ENCODE measurements at places on chromosomes 12 and 14. TPM values are rescaled to one million over a fixed set of nuclear protein-coding genes. Genes with fewer than 3 reads are reported as not detected.
A peak's percentile ranks its signal among the peaks of the same experiment; 100 is the strongest.

The SLC8A3 gene
- 0.93 TPM for total RNA-seq

The AQP2 gene
- total RNA-seq = not detected

- H3K4me3 ChIP-seq = no peak overlapping the region
- no peak for DNase-seq
- H3K27ac ChIP-seq = no peak overlapping the region
- no peaks in the 10 kb centered on the region for H3K36me3 ChIP-seq
- no peaks in the 10 kb centered on the region for H3K27me3 ChIP-seq
Measured at GRCh38 chr12:72610854-72611358, 338.7 kb downstream of the TRHDE start.

DNA sequence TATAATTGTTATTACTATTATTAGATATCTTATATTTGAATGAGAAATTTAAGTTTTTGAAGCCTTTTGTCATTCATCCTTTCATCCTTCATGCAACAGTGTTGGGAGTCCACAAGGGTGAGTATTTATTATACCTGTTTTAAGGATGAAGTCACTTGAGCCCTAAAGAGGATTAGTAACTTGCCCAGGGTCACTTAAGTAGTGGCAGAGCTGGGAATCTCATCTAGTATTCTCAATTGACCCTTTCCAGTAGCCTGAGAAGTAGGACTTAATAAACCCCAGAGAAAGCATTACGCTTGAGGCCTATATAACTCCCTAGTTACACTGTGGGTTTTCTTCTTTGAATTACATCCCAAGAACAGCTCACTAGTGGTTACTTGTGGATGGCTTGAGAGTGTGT, 119.8 kb downstream of the SRGAP1 start:
- DNase-seq = no peak
- H3K27ac ChIP-seq = no peak overlapping the region
- no peak overlapping the region for H3K4me3 ChIP-seq

The NELL2 gene
- total RNA-seq = 66.0 TPM

The OVCH1 gene
- not detected for total RNA-seq

DNA sequence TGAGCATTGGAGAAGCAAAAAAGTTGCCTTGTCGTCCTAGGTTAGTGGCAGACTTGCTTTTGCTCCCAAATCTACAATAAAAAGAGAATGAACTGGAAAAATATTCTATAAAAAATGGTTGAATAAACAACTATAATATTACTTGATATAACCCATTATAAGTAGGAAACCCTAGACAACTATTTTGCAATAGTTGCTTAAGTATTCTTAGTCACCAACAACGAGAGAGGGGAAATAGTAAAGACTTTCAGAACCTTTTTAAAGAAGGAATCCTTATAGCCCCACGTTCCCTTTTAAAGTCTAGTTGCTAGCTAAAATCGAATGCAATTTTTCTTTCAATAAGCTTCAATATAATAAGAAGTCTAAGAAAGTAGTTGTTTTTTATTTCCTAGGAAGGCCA, 17.5 kb downstream of the AQP6 start:
- peaks cover 9% of the 10 kb centered on the region for H3K4me1 ChIP-seq
- no peaks in the 10 kb centered on the region for H3K27me3 ChIP-seq
- H3K27ac ChIP-seq = no peak overlapping the region
- H3K4me3 ChIP-seq = no peak overlapping the region
- DNase-seq = no peak

- peak overlapping the region; percentile 90 for H3K27ac ChIP-seq
- peak; percentile 3 for DNase-seq
- peaks cover 13% of the 10 kb centered on the region for H3K36me3 ChIP-seq
- no peaks in the 10 kb centered on the region for H3K27me3 ChIP-seq
- peak overlapping the region; percentile 77 for H3K4me3 ChIP-seq
Measured at GRCh38 chr12:91562476-91562875, 379.9 kb upstream of the DCN start.

DNA sequence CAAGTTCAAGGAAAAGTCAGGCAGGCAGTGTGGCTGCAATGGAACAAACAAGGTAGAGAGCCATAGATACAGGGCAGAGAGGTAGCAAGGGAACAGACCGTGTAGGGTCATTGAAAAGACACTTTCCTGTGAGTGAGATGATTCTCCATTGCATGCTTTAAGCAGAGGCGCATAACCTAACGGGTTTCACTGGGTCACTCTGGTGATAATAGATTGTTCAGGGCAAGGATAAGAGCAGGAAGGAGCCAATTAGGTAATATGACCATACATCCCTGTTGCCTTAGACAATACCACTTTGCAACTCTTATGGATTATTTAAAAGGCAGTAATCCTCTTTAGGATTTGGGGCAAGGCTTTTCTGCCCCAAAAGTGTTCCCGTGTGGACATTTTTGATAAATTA, 214.1 kb downstream of the PTPRO start:
- peaks cover 3% of the 10 kb centered on the region for H3K36me3 ChIP-seq
- H3K4me3 ChIP-seq = no peak overlapping the region
- peaks cover 17% of the 10 kb centered on the region for H3K4me1 ChIP-seq
- H3K27ac ChIP-seq = no peak overlapping the region

The RNASE1 gene
- not detected for total RNA-seq

The CD27 gene
- total RNA-seq = 90.5 TPM

The ZNF385A gene
- 2.8 TPM for total RNA-seq

The HPD gene
- not detected for total RNA-seq

The YLPM1 gene
- 62.6 TPM for total RNA-seq

- H3K4me1 ChIP-seq = peaks cover 50% of the 10 kb centered on the region
- peaks cover 87% of the 10 kb centered on the region for H3K27me3 ChIP-seq
- peak overlapping the region; percentile 84 for H3K4me3 ChIP-seq
- DNase-seq = peak; percentile 44
Measured at GRCh38 chr12:48980953-48981756, 3.0 kb downstream of the WNT1 start.

- H3K27ac ChIP-seq = no peak overlapping the region
- H3K27me3 ChIP-seq = peaks cover 26% of the 10 kb centered on the region
- DNase-seq = peak; percentile 70
- H3K4me1 ChIP-seq = no peaks in the 10 kb centered on the region
Measured at GRCh38 chr14:70073924-70074566, 114.7 kb downstream of the SLC8A3 start.

DNA sequence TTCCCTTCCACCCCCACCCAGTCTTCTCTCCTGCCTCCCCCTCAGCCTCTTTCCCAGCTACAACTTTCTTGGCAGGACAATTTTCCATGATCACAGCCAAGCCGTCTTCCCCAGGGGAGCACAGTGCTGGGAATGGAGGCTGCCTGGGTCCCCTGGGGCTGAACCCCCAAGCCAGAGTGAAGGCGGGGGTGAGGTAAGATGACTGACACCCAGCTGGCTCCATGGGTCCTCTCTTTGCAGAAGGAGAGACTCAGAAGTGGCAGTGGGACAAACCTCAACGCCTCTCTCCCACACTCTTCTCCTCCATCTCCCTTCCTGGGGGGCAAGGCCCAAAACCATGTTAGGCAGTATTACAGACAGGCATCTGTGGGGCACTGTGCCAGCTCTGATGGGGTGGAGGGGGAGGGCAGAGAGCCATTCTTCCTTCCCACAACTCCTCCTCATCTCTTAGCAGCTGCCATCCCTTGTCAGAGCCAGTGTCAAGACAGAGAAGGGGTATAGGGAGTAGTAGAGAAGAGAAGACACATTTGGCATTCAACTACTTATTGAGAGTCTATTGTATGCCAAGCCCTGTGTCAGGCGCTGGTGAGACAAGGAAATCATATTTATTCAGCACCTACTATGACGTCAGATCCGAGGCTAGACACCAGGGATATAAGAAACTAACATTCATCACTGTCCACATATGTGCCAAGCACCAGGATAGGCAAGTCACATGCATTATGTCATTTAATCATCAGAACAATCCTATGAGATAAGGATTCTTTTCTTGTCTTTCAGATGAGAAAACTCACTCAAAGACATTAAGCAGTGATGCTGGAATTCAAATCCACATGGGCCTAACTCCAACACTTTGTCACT, 3.6 kb downstream of the ITGA7 start:
- H3K36me3 ChIP-seq = no peaks in the 10 kb centered on the region
- peaks cover 17% of the 10 kb centered on the region for H3K4me1 ChIP-seq
- peaks cover 21% of the 10 kb centered on the region for H3K27me3 ChIP-seq
- DNase-seq = no peak
- H3K27ac ChIP-seq = no peak overlapping the region

DNA sequence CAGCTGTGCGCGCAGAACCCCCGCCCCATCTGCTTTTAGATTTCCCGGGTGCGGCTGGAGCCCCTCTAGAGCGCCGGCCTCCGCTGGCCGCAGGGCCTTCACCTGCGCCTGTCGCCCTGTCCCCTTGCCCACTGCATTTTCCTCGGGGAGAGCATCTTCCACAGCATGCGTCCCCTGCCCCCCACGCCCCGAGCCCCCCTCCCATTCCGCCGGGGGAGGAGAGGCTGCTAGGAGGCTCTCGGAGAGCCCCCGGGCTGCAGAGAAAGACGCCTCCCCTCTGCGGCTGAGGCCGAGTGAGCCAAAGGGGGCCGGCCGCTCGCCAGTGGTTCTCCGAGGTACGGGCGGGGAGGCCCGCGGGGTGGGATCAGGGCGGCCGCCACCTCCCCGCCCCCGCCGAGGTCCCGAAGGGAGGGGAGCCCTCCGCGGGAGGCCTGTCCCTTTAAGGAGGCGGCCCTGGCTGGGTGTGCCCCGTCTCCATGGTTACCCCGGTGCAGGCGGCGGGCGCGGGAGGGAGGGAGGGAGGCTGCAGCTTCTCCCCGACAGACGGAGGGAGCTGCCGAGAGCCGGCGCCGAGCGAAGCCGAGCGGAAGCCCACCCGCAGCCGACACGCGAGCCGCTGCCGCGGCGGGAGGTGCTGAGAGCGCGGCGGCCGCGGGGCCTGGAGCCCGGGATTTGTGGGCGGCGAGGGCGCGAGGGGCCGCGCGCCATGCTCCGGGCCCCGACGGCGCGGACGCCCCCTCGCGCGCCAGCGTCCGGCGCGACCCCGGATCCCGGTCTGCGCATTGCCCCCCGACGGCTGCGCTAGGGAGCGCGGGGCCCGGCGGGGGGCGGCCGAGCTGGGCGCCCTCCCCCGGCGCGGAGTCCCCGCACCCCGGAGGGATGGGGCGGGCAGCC, at the start of gene KCNH3:
KCNH3 (plus strand) TSS at position 521 of the 894 bp plus-strand sequence. CDS start 387 bp downstream, outside the sequence.
- peak; percentile 83 for DNase-seq
- H3K4me1 ChIP-seq = peaks cover 15% of the 10 kb centered on the region
- H3K27me3 ChIP-seq = peaks cover 39% of the 10 kb centered on the region
- H3K4me3 ChIP-seq = peak within 1 kb of the TSS; percentile 79

The DNAJC22 gene
- total RNA-seq = 0.05 TPM

DNA sequence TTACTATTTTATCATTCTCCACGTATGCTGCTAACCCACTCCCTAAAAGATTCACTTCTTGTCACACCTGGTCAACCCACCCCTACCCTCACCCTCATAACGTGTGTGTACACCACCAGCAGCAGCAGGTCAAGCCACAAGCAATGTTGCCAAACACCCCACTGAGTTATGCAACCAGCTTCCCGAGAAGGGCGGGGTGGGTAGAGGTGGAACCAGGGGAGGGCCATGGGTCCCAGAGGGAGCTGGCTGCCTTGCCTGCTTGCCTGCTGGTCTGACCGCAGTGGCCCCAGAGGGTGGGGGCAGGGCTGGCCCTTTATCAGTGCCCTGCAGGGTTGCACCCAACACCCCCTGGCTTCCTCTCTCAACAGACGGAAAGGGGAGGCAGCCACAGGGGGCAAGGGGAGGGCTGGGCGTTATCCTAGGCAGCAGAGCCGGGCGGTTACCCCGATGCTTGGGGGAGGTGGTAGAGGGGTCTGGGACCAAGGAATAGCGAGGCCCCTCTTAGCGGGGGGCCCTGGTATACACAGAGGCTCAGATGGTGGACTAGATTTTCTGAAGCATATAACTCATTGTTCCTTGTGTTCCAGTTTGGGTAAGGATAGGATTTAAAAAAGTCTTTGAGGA, 3.5 kb upstream of the NFE2 start:
- H3K4me3 ChIP-seq = no peak overlapping the region
- no peaks in the 10 kb centered on the region for H3K36me3 ChIP-seq
- peaks cover 53% of the 10 kb centered on the region for H3K27me3 ChIP-seq
- no peak for DNase-seq
- H3K4me1 ChIP-seq = peaks cover 26% of the 10 kb centered on the region
- no peak overlapping the region for H3K27ac ChIP-seq

The ISM2 gene
- total RNA-seq = not detected

DNA sequence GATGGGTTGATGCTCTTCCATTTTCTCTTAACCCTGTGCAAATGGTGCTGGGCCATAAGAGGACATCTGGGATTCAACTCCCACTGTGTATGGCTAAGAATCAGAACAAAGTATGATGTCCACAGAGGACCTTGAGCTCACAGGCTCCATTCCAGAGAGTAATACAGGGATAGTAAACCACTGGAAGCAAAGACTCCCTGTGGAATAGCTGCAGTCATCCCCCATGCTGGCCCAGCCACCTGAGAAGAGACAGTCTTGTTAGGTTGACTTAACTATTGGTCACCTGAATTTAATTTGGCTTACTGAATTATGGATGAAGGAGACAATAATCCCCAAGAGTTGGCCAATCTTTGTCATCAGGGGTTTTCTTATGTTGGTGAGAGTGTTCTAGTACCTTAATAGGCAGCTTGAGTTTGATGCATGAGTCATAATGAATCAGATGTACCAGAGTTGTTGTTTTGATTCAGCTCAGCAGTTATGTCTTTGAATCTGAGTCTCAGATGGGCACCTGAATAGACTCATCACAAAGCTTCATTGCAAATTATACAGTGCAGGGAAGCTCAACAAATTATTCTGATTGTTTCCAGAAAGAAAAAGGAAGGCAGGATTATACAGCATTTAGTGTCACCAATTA, 122.7 kb downstream of the SSPN start:
- H3K4me3 ChIP-seq = peak overlapping the region; percentile 58
- peaks cover 48% of the 10 kb centered on the region for H3K27me3 ChIP-seq
- DNase-seq = peak; percentile 7
- H3K27ac ChIP-seq = peak overlapping the region; percentile 21
- H3K36me3 ChIP-seq = peaks cover 2% of the 10 kb centered on the region

The HSPA2 gene
- total RNA-seq = 5.5 TPM

The SDR9C7 gene
- not detected for total RNA-seq

The C12orf42 gene
- 0.35 TPM for total RNA-seq

DNA sequence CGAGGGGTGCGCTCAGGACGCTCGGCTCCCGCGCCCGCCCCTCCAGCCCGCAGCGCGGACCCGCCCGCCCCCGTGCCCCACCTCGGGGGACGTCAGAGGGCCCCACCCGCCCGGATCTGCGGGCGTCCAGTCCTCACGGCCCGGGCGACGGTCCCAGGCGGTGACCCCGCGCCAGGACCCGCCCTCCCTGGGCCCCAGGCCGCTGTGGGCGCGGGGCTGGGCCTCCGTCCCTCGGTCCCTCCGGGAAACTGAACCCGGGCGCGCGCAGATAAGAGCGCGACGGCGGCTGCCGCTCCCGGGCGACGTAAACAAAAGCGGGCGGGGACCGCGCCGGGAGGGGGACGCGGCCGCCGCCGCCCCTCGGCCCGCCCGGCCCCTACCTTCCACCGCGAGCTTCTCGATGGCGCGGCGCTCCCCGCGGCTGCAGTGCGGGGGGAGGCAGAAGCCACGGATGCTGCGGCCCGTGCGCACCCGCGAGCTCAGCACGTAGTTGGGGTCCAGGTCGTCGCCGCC, 1.1 kb downstream of the CKB start:
- H3K27me3 ChIP-seq = no peaks in the 10 kb centered on the region
- peaks cover 16% of the 10 kb centered on the region for H3K4me1 ChIP-seq
- H3K27ac ChIP-seq = no peak overlapping the region
- peak overlapping the region; percentile 34 for H3K4me3 ChIP-seq
- DNase-seq = peak; percentile 33
- peaks cover 1% of the 10 kb centered on the region for H3K36me3 ChIP-seq

- no peaks in the 10 kb centered on the region for H3K4me1 ChIP-seq
- H3K4me3 ChIP-seq = no peak overlapping the region
- no peak overlapping the region for H3K27ac ChIP-seq
Measured at GRCh38 chr12:128408669-128409068, 141.7 kb downstream of the TMEM132C start.

The GPRC5A gene
- total RNA-seq = 0.60 TPM

Data from activated T-cell treated with anti-CD3 and anti-CD28 coated beads, Interleukin-2, amount 50 U/mL, for 72 hours (primary cell).